ENCODE measurements at places on chromosomes 7 and 10. TPM values are rescaled to one million over a fixed set of nuclear protein-coding genes. Genes with fewer than 3 reads are reported as not detected.

Gene SLC18A3
- 44.6 TPM for total RNA-seq

Gene PNLIPRP1
- total RNA-seq: not detected

Gene APBB1IP
- total RNA-seq: 2.4 TPM

Gene OPALIN
- total RNA-seq: not detected

Gene MSMB
- total RNA-seq: not detected

Gene BTBD16
- total RNA-seq: not detected

Gene SNCG
- total RNA-seq: 1.3 TPM

Data from placental epithelial cell (primary cell).